ENCODE measurements at places on chromosomes 6 and 20.

DNA sequence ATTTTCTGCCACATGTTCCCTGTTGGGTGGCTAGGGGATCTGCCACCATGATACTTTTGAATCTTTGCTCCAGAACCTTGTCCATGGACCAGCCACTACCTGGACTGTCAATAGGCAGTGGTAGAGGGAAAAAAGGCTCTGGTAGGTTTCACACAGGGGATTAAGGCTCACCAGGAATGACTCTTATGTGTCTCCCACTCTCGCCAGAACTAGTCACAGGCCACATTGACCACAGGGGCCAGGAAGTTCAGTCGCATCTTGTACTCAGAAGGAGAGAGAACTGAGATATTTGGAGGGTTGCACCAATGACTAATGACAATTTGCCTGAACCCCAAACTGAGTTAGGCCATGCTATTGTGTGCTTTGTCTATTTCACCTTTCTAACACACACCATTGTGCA, 23.6 kb upstream of the APCDD1L start:
- no peak for DNase-seq

GRCh38 chr6:18326001-18326400, 61.1 kb upstream of the RNF144B start:
- no peak for DNase-seq

GRCh38 chr6:86079938-86080337, 437.3 kb upstream of the SYNCRIP start:
- DNase-seq, result no peak

- no peak for DNase-seq
Observed at GRCh38 chr20:45469336-45470261, at the start of gene WFDC2. TSS of gene WFDC2 (plus strand) at chr20:45469753. CDS start at chr20:45469782, 29 bp downstream.

DNA sequence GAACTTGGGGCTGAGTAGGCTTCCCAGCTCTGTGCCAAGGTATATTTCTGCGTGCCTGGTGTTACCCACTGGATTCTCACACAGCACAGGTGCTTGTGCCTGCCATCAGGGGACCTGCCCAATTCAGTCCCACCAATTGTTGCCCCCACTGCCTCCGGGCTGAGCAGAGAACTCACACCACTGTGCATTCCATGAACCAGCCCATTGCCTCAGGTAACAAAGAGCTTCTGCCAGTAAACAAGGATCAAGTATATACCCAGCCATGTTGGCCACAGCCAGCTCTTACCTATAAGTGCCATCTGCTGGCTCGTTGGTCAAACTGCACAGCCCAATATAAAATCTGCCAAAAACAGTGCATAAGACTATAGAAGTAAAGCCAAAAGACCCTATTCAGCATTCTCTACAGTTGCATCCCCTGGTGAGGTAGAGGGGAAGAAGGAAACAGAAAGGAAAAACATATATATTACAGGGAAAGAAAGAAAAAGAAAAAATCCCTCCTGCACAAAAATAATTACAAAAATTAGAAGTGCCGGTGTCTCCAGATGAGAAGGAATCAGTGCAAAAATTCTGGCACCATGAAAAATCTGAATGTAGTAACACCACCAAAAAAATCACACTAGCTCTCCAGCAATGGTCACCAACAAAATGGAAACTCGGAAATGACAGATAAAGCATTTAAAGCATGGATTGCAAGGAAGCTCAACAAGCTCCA, 241.4 kb downstream of the IBTK start:
- DNase-seq, result no peak

DNA sequence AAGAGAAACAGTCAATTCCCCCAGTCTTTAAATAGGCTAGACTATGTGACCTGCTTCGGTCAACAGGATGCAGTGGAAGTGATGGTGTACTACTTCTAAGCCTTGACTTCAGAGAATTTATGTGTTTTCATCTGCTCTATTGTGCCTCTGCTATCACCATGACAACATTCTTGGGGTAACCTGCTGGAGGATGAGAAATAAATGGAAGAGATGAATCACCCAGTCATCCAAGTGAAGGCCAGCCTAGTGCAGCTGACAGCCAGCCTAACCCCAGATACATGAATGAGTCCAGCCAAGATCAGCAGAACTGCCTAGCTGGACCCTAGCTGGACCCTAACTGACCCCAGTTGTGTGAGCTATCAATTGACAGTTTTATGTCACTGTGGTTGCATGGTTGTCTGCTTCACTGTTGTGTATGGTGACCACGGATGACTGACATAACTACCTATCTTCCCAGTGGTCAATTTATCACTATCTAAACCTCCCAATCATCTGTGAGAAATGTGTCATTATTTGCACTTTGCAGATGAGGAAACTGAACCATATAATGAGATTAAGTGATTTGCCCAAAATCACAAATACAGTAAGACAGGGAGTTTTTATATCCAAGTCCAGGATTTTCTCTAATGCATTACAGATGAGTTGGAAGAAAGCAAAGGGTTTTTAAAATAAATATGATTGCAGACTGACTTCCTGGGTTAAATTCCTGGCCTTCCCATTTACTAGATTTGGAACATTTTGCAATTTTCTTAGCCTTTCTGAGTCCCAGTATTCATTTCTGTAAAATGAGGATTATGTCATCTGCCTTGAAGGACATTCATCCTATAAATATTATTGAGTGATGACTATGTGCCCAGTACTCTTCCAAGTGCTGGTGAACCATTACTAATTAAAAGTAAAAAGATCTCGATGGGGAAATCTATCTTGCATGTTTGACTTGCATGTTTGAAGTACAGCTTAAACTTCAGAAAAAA, 136.4 kb upstream of the PLCB4 start:
- no peak for DNase-seq

- DNase-seq, result no peak
Observed at GRCh38 chr6:86107985-86108384, 465.3 kb upstream of the SYNCRIP start.

DNA sequence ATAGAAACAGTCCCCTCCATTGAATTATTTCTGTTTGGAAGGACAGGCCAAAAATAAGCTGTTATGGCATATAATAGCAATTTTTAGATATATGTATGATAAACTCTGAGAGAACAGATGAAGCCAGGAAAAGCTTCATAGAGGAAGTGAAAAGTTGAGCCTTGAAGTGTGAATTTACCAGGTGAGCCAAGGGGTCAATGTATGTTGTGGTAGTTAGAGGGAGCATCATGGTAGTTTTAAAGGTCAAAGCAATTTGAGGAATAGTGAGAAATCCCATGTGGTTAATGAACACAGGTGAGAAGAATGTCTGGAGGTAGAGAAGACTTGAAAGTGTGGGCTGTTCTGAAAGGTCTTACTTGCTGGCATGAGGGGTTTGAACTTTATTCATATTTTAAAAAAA, 47.0 kb downstream of the COL19A1 start:
- DNase-seq, result no peak

DNA sequence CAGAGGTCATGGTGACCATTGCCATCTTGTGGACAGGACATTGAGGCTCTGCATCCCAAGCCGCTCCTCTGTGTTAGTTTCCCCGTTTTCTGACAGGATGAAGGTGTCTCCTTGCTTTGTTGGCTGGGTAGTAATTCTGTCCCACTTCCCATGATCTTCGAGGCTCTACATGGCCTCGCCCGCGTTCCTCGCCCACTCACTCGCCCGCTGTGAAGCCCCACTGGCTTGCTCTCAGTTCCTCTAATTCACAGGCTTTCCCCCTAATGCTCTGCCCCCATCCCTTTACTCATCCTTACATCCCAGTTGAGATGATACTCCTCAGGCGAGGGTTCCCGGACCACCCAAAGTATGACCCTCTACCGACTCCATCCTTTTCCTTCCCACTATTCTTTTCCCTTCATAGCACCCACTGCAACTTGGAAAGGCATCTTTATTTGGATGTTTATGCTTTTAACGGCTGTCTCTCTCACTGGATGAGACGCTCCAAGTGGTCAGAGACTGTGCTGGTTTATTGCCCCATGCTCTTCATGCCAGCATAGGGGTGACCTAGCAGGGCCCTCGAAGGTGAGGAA, 511 bp upstream of the SLC35B2 start:
- DNase-seq, result no peak

GRCh38 chr6:50843842-50844241, 25.2 kb downstream of the TFAP2B start:
- DNase-seq, result no peak

GRCh38 chr6:114862819-114863218, 520.0 kb upstream of the HS3ST5 start:
- no peak for DNase-seq

GRCh38 chr6:12208673-12209072, 81.5 kb upstream of the EDN1 start:
- DNase-seq, result no peak

- DNase-seq, result no peak
Observed at GRCh38 chr6:11445146-11445545, 92.4 kb upstream of the TMEM170B start.

DNA sequence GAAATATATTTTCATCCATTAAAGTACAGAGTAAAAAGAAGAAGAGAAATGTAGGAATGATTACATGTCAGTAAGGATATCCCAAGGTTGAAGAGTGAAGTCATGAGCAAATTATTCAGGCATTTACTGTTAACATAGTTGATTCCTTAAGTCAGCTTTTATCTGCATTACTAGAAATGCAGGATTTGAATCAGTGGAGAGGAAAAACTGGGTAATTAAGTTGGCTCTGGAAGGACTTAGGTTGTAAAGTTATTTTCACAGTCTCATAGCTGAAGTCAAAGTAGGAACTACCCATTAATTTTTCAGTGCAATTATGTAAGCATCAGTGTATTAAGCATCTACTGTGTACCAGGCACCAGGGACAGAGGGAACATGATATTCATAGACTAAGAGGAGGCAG, 7.8 kb downstream of the NAA20 start:
- no peak for DNase-seq

GRCh38 chr20:22974354-22974753, 60.8 kb upstream of the SSTR4 start:
- no peak for DNase-seq

- DNase-seq, result no peak
Observed at GRCh38 chr6:161344626-161345025, 70.8 kb upstream of the AGPAT4 start.

GRCh38 chr20:22836211-22836610, 198.9 kb upstream of the SSTR4 start:
- DNase-seq, result no peak

GRCh38 chr6:168708526-168708925, 267.5 kb downstream of the SMOC2 start:
- DNase-seq, result no peak

GRCh38 chr20:16441546-16442164, 131.6 kb downstream of the KIF16B start:
- DNase-seq, result no peak

GRCh38 chr20:5046656-5047339, 45.5 kb upstream of the SLC23A2 start:
- no peak for DNase-seq

GRCh38 chr6:84166395-84166794, 61.0 kb downstream of the CEP162 start:
- DNase-seq, result no peak

- DNase-seq, result no peak
Observed at GRCh38 chr20:10278412-10278811, 59.8 kb downstream of the SNAP25 start.

DNA sequence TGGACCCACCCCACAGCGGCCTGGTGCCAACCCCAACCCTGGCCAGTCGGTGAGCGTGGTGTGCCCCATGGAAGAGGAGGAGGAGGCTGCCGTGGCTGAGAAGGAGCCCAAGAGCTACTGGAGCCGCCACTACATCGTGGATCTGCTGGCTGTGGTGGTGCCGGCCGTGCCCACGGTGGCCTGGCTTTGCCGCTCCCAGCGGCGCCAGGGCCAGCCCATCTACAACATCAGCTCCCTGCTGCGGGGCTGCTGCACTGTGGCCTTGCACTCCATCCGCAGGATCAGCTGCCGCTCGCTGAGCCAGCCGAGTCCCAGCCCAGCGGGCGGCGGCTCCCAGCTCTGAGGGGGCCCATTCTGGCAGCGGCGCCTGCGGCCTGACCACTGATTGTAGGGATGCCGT, 23.2 kb downstream of the SDCBP2 start:
- no peak for DNase-seq

GRCh38 chr20:61877776-61878477, 187.8 kb downstream of the TAF4 start:
- DNase-seq, result no peak

- no peak for DNase-seq
Observed at GRCh38 chr6:127382413-127382812, 39.0 kb upstream of the ECHDC1 start.

DNA sequence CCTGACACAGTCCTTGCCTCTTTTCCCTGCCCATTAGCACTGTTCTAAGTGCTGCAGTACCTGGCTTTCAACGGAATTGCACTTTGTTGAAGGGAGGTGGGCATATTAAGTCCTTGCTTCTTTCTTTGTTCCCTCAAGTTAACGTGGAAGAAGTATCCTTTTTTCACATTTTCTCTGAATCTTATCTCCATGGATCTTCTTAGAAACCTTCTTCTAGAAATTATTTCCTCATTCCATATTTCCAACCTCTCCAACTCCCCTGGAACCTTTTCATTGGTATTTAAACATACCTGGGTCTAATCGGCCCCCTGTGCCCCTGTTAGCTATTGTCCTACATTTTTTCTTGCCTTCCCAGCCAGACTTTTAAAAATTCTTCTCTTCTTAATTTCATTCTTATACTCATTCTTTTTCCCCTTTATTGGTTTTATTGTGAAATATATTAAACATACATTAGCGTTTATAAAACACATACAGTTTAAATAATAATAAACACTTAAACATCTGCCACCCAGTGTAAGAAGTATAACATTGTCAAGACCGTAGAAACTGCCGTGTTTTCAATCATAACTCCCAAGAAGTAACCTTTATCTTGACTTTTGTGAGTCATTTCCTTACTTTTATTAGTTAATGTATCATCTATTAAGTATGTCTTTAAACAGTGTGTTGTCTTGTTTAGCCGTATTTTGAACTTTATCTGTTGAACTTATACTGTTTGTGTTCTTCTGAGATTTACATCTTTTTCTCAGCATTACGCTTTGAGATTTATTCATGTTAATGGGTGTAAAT, 118.2 kb downstream of the CDKAL1 start:
- DNase-seq, result no peak

DNA sequence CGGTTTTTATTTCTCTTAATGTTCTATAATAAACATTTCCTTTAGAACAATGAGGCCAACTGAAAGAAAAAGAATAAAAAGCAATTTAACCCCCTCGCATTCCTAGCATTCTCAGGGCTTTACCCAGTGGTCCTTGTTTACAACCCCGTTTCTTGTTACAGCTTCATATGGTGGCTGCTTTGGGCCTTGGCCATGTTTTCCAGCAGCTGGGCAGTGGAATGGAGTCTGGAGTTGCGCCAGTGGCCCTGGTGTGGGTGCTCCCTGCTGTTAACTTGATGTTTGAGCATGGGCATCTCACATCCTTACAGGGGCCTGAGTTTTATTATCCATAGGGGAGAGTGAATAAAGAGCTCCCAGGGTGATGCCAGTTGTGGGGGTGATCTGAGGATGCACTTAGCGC, 18.8 kb downstream of the EFCAB8 start:
- DNase-seq, result no peak

Measured in cortex of kidney (tissue), 1 donor.